Breast epithelium (tissue), 4 donors: ENCODE measurements at places on chromosomes 13 and 19. TPM values are rescaled to one million over a fixed set of nuclear protein-coding genes. Genes with fewer than 3 reads are reported as not detected.

DNA sequence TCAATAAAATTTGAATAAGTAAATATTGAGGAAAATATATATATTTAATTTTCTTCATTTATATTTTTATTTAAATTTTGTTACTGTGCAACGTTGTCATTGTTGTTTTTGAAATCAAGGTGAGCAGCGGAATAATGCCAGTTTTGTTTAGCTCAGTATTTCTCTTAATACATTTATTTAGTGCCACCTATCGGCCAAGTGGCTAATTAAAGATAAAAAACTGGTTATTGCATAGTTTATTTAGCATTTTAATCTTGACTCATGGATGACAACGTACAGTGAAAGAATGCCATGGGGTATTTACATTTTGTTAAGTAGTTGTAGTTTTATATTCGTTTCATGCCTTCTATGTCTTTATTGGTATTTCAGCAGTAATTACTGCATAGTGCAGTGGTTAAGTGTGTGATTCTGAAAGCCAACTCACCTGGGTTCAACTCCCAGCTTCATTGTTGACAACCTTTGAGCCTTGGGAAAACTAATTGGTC lies 265.9 kb downstream of the MYO16 start:
- no peak for DNase-seq

- DNase-seq, result no peak
These were observed 1.8 kb downstream of the DBP start for GRCh38 chr19:48635263-48635965.

DNA sequence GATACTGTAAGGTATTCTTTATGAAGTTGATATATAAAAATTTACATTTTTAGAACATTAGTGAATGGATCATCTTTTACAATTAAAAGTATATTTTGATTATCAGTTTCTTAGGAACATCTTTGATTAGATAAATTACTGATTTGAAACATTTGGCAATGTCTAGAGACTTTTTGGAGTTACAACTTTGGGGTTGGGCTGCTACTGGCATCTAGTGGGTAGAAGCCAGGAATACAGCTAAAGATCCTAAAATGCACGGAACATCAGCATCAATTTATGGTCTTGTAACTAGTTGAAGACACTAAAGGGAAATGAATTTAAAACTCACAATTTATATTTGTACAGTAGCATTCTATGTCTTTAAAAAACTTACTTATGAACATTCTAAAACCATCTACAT lies 19.9 kb downstream of the POMP start:
- DNase-seq, result no peak

GRCh38 chr13:50116430-50116973 lies 101.3 kb downstream of the KCNRG start:
- DNase-seq, result no peak

DNA sequence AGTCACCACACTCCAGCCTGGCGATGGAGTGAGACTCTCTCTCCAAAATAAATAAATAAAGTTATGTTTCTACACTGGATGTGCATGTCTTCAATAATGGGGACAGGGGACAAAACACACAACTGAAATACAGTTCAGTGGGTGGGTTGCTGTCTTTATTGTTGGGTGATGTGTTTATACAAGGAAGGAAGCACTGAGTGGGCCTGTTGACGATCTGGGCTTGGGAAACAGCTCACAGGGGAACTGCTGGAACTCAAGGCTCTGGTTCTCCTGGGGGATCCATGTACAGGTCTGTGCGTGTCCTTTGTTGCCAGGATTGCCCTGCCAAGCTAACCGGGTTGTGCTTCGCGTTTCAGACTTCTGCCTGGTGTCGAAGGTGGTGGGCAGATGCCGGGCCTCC lies 18.9 kb downstream of the SPINT2 start:
- no peak for DNase-seq

GRCh38 chr13:98556968-98557631 lies 19.8 kb downstream of the STK24 start:
- DNase-seq, result no peak

- no peak for DNase-seq
These were observed 426.2 kb upstream of the KLHL1 start for GRCh38 chr13:70534466-70534865.

DNA sequence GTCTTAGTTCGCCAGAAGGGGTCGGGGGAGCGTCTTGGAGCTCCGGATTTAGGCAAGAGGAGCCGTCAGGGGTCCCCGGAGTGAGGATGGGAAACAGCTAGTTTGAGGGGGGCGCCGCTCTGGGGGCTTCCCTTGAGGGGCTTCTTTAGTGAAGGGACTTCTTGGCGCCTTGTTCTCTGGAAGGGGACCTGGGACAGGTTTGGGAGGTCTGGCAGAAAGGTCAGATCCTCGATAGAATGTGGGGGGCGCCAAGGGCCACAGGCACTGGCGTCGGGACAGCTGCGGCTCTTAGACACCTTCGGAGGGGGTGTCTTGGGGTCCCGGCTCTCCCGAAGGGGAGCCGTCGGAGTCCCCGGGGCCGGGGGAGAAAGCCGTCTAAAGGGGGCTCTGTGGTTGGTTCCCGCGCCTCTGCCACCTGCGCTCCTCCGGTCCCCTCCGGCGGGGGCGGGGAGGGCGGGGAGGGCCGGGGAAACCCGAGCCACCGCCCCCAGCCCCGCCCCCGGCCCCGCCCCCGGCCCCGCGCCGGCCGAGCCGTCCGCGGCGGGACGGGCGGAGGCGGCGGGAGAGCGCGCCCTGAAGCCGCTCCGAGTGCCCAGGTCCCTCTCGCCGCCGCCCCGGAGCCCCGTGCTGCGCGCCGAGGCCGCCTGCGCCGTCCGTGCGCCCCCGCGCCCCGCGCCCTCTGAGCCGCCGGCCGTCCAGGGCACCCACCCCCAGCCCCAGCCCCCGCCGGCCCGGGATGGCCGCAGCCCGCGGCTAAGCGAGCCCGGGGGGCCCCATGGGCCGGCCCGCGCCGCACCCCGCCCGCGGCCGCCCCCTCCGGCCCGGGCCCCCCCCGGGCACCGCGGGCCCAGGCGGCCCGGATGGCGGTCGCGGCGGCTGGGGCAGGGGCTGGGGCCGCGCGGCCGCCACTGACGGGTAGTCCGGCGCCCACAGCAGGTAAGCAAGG lies at the start of gene NRTN:
NRTN (plus strand) TSS at position 552 of the 946 bp plus-strand sequence. CDS start 19,099 bp downstream, outside the sequence.
- DNase-seq, result no peak

- no peak for DNase-seq
These were observed 23.5 kb downstream of the ACTN4 start for GRCh38 chr19:38670921-38671398.

DNA sequence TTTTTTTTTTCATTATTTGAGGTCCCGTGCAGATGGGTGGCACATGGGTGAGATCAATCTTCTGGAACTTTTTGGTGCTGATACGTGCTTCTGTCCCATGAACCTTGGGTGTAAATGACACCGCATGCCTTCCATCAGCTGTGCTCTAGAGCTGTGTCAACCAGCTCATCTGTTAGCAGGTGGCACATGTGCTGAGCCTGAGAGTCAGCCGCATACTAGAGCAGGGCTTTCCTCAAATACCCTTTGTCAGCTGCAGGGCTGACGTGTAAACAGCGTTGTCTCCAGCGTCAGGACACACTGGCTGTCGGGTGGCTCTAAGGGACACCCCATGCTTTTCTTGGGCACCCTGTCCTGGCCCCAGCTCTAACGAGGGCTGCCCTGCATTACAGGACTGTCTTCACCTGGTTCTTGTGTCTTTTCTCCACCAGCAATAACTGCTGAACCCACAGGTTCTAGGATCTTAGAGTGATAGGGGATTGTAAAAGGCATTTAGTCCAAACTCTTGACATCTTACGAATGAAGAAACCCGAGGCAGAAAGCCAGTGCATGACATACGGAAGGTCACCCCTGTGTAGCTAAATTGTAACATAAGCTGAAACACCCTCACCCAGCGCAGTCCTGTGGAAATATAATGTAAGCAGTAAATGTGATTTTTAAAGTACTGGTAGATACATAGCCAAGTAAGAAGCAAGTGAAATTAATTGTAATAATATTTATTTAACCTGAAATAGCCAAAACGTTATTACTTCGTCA lies 119.5 kb downstream of the LRCH1 start:
- DNase-seq, result no peak

DNA sequence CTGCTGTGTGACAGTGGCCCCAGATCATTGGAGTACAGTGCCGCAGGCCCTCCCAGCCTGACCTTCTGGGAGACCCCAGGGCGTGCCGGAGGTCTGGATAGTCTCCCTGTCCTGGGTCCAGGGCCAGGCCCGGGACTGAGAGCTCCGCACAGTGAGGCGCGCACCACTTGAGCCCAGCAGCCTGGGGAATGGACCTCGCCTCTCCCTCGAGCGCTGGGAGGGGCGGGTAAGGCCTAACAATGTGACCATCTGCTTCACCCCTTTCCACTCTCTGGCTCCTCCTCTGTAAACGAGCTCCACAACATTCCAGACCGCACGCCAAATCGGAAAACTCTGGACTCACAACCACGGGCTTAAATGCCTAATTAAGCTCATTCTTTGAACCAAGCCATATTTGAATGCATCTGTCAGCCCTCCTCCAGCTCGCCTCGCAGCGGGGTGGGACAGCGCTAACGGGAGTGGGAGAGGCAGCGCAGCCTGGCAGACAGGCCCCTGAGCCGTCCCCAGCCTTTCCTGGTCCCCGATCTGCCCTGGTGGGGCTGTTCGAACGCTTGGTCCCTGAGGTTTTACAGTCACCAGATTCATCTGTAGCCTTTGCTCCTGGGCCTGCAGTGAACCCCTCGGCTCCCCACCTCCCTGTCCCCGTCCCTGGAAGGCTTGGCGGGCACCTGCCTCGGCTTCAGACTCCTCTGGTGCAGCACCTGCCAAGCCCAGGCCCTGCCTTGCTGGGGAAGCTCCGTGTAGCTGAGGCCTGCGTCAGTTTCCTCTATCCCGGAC lies 120.7 kb upstream of the VSTM2B start:
- DNase-seq, result peak; percentile 27

GRCh38 chr13:111212517-111212873 lies 97.4 kb downstream of the ARHGEF7 start:
- no peak for DNase-seq

- no peak for DNase-seq
These were observed 111.9 kb downstream of the KCNRG start for GRCh38 chr13:50126993-50127725.

DNA sequence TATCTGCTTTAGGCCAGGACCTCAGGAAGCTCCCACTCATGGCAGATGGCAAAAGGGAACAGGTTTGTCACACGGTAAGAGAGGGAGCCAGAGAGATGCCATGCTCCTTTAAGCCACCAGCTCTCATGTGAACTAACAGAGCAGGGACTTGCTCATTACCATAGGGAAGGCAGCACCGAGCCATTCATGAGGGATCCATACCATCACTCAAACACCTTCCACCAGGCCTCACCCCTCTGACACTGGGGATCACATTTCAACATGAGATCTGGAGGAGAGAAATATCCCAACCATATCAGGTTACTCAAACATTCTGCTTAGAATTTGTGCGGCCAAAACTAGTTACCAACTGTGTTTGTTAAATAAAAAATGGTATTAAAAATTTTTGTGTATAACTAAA lies 427.0 kb downstream of the UQCRFS1 start:
- DNase-seq, result no peak

- no peak for DNase-seq
These were observed 35.3 kb downstream of the CERS4 start for GRCh38 chr19:8244442-8244841.

The SHKBP1 gene
- 42.9 TPM for total RNA-seq

The AMER2 gene
- total RNA-seq, result not detected

The SPINT2 gene
- 17.1 TPM for total RNA-seq

The CYP2A7 gene
- total RNA-seq, result not detected

The KCTD12 gene
- 117 TPM for total RNA-seq

The SLC25A30 gene
- total RNA-seq, result 11.7 TPM

The ZNF575 gene
- total RNA-seq, result 0.59 TPM

The MYO1F gene
- total RNA-seq, result 31.0 TPM

The LHB gene
- not detected for total RNA-seq

The PLK5 gene
- total RNA-seq, result 0.44 TPM

The SIGLEC12 gene
- total RNA-seq, result not detected
